Kidney capillary endothelial cell (primary cell): ENCODE measurements at places on chromosomes 2 and 18.

DNA sequence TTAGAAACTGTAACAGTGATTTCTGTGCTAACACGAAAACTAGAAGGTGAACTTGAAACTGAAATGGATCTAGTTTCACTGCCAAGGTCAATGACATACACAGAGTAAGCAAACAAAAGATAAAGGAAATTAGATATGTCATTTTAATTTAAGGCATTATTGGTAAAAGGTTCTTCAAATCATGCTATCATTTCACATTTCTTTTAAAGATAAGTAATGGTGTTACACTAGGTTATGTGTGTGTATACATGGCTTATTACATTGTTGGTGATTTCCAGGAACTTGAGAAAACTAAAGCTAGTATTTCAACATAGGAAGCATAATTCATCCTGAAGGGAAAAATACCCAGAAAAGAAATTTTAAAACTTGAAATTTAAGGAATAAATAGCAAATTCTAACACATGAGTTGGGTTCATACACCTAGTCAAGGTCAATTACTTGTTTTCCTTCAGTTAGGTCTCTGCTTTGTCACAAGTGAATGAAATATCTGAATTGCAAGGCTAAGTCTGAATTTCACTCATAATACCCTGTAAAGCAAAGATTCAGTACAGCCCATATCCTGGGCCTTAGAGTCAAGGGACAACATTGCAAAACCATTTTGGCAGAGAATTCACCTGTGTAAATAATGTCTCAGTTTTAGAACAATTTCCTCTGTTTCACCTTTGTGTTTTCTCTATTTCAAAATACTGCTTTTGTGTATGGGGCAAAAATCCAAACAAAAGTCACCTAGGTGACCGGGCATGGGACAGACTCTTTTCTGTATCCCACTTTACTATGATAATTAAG is 141.6 kb downstream of the SRBD1 start:
- DNase-seq: no peak

DNA sequence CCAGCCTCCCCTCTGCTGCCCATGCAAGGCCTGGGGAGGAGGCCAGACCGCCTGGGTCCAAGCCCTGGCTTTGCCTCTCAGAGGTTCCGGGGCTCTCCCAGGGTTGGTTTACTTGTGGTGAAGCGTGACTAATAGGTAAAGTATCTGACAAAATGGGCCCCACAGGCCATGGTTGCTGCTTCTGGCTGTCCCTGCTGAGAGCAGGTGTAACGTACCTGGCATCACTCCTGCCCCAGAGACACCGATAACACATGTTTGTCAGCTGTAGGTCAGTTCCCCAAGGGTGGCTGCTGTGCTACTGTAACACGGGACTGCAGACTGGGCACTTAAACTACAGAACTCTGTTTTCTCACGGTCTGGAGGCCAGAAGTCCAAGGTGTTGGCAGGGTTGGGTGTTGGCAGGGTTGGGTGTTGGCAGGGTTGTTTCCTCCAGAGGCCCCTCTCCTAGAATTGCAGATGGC is 34.1 kb downstream of the ODC1 start:
- DNase-seq: no peak

DNA sequence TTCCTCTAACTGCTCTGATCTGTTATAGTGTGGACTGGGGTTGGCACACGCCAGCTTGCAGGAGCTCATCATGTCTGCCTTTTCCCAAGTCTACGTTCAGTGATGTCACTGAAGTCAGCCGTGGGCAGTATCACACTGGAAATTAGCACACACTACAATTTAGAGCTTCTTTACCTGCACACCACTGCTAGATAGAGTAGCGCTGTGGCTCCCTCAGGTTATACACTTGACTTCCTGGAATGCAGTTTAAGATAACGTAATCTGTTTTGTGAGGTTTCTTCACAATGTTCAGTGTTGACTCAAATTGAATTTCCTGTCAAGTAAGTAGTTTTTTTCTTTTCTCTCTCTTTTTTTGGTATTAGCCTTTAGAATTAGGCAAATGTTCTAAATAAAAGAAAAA is 487.2 kb downstream of the DCDC2C start:
- DNase-seq: no peak

DNA sequence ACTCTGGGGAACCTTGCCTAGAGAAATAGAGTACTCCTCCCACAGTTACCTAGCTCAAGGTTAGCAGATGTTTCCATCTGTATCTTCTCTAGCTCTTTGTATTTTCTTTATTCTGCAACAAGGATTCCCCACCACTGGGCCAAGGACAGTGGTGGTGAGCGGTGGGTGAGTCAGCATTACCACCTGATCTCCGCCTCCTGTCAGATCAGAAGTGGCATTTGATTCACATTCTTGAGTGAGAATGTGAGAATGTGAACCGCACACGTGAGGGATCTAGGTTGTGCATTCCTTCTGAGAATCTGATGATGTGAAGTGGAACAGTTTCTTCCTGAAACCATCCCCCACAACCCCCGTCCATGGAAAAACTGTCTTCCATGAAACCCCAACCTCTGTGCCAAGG is 9.0 kb downstream of the EPB41L3 start:
- no peak for DNase-seq

GRCh38 chr2:215338883-215339679 is 27.2 kb downstream of the ATIC start:
- no peak for DNase-seq

DNA sequence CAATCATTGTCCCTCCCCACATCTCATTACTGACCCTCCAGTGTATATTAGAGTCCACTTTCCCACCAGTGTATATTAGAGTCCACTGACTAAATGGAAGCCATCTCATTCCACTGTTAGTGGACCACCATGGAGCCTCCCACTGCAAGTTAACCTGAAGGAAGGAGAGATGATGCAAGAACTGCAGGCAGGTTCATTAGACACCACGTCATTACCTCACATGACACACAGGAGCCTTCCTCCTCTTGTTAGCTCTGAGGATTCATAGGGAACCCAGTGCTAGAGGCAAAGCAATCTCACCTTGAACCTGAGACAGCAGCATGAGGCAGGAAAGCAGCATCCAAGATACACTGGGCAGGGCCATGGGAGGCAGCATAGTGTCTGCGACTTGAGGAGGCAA is 523 bp downstream of the REG3A start:
- DNase-seq: no peak

DNA sequence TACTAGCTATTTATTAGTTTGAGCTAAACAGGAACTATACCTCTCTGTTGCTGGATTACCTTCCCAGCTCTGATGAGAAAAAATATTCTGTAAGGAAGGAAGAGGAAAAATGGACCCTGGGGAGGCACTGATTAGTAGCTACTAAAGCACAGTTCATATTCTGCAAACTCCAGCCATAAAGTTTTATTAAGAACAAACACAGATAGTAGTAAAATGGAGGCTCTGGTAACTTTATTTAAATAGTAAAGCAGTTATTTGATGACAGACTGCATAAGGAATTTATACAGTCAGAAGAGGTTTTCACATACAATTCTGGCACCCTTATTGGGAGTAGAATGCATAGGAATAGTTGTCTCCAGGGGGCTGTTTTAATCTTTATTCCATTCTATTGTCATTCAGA is 84.1 kb downstream of the XIRP2 start:
- DNase-seq: no peak

DNA sequence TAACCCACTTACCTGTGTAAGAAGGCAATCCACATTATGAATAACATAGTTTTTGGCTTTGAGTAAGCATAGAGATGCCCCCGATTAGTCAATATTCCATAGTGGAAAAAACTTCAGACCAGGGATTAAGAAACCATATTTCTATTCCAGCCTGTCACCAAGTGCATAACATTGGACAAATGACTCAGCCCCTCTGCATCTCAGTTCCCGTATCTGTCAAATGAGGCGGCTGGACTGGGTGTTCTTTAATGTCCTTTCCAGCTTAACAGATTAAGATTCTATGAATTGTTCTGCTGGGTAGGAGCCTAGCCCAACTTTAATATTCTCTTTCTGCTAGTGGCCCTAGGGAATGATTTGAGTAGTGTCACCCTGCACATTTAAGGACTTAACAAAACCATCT is 11.8 kb upstream of the FTCDNL1 start:
- DNase-seq: no peak

DNA sequence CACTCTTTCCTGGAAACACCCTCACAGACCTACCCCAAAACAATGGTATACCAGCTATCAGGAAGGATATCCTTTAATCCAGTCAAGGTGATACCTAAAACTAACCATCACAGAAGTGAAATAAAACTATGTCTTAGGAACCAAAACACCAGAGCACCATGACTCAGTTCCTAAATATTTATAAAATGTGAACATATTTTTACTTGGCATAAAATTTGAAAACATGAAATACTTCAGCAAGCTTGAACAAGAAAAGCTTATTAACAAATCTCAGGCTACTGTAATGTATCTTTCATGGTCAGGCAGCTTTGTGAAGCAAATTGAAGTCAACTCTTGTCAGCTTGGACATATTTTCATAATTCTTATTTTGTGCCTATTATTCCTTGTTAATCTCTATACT is 440.8 kb upstream of the CDH20 start:
- DNase-seq: no peak

DNA sequence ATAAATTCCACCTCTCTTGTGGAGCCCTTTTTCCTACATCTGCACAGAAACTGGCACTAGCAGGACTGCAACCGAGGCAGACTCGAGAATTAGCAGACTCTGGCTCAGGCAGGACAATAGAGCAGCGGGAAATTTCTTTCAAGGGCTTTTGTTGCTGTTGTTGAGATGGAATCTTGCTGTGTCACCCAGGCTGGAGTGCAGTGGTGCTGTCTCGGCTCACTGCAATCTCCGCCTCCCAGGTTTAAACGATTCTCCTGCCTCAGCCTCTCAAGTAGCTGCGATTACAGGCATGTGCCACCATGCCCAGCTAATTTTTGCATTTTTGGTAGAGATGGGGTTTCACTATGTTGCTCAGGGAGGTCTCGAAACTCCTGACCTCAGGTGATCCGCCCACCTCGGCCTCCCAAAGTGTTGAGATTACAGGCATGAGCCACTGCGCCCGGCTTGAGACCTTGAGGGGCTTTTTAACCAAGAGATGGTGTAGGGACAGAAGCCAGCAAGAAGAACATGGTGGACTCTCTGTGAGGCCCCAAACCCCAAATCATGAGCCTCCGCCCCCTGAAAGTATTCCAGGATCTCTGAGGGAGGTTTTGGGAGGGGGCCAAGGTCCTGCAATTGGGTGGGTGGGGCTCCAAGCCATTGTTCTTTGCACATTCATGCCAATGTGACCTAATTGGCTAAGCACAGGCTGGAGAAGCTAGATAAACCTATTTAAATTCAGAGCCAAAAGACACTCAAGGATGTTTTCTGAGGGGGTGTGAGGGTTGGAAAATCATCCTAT is 68.4 kb upstream of the MSH2 start:
- no peak for DNase-seq

DNA sequence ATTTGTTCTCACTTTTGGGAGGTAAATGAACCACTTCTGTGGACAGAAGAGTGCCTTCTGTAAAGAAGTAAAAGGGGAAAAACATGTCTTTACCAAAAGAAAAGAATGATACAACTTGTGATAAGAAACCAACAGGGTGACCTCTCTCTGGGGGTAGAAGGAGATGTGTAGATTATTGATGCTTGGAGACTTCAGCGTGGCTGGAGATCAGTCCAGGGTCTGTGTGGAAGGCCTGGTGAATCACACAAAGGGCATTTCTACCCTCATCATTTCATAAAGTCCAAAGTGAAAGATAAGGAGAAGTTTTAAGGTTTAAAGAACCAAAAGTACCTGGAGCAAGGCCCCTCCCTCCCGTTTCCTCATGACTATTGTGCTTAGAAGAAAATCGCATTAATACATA is 142.5 kb downstream of the NCK2 start:
- no peak for DNase-seq
